ENCODE measurements at places on chromosomes 1 and 21.

DNA sequence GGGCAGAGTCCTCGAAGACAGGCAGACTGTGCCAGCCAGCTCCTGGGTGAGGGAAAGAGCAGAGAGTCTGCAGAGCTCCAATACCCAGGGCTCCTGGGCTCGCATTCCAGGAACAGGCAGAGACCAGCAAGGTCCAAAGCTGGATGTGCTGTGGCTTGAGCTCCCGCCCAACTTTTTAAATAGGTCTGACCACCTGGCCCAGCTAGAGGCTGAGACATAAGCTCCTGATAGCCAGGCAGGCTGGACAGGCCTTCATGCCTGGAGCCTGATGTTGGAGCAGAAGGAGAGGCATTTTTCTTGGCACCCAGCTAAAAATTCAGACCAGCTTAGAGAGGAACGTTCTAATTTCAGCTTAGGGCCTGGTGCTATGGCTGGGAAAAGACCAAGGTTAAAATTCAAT is 178.4 kb upstream of the TMEM51 start:
- H3K4me3 ChIP-seq: no peak overlapping the region
- H3K4me1 ChIP-seq: peaks cover 4% of the 10 kb centered on the region
- H3K27me3 ChIP-seq: no peaks in the 10 kb centered on the region
- no peak overlapping the region for H3K27ac ChIP-seq

GRCh38 chr1:110211496-110212168 is 1.5 kb downstream of the KCNC4 start:
- H3K36me3 ChIP-seq: peaks cover 14% of the 10 kb centered on the region
- peaks cover 15% of the 10 kb centered on the region for H3K27me3 ChIP-seq
- peak overlapping the region; percentile 58 for H3K27ac ChIP-seq
- no peak for DNase-seq

- no peaks in the 10 kb centered on the region for H3K4me1 ChIP-seq
- H3K4me3 ChIP-seq: no peak overlapping the region
- no peak overlapping the region for H3K27ac ChIP-seq
- H3K36me3 ChIP-seq: no peaks in the 10 kb centered on the region
- no peaks in the 10 kb centered on the region for H3K27me3 ChIP-seq
Observed at GRCh38 chr1:179146476-179146875, 64.6 kb downstream of the TOR3A start.

GRCh38 chr1:112934577-112934976 is 21.4 kb downstream of the SLC16A1 start:
- no peak overlapping the region for H3K27ac ChIP-seq
- H3K36me3 ChIP-seq: no peaks in the 10 kb centered on the region
- DNase-seq: no peak
- no peaks in the 10 kb centered on the region for H3K27me3 ChIP-seq
- H3K4me1 ChIP-seq: no peaks in the 10 kb centered on the region

DNA sequence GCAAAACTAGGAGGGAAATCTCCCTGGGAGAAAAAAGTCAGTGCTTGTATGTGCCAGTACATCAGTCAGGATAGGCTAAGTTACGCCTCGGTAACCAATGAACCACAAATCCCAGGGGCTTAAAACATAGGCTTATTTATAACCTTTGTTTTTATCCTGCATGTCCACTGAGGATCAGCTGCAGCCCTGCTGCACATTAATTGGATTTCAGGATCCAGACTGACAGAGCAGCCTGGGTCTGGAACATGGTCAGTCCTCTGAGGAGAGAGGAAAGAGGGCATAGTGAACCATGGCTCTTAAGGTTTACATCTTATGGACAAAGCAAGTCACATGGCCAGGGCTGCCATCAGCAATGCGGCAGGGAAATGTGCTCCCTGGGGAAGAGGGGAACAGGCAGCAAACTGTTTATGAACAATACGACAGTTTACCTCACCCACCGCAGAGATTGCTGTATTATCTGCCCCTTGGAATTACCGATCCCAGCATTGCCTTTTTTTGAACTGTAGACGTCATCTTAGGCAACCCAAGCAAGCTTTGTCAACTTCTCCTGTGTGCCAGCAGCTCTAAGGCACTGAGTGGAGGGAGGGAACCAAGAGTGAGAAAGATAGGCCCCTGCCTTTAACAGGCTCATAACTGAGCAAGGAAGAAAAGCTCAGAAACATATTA is 9.1 kb upstream of the SPRR4 start:
- H3K27me3 ChIP-seq: no peaks in the 10 kb centered on the region
- H3K27ac ChIP-seq: no peak overlapping the region
- H3K4me3 ChIP-seq: no peak overlapping the region
- DNase-seq: no peak

DNA sequence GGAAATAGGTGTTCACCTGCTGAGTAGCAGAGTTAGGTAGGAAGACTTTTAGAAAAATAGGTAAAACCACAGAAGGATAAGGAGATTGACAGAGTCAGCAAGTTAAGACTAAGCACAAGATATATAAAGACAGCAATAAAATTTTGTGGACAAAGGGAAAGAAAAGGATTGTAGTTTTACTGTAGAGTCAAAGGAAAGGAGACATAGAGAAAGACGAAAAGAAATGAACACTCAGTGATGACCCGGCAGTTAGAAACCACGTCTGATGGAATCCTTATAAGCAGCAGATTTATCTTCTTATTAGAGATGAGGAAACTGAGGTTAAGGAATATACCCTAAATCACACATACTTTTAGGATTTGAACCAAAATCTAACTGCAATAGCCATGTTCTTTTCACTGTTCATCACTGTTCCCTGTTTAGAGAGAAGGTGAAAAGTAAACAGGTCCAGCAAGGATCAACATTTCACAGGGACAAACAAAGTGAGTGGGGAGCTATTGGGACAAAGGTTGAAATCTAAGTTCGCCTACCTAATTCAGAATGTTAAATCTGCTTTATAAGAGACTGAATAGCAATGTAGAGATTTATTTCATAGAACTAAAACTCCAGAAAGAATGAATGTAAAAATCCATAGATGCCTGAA is 6.8 kb downstream of the FRRS1 start:
- DNase-seq: no peak
- H3K4me3 ChIP-seq: no peak overlapping the region
- H3K36me3 ChIP-seq: no peaks in the 10 kb centered on the region
- H3K27ac ChIP-seq: no peak overlapping the region
- no peaks in the 10 kb centered on the region for H3K4me1 ChIP-seq
- no peaks in the 10 kb centered on the region for H3K27me3 ChIP-seq

DNA sequence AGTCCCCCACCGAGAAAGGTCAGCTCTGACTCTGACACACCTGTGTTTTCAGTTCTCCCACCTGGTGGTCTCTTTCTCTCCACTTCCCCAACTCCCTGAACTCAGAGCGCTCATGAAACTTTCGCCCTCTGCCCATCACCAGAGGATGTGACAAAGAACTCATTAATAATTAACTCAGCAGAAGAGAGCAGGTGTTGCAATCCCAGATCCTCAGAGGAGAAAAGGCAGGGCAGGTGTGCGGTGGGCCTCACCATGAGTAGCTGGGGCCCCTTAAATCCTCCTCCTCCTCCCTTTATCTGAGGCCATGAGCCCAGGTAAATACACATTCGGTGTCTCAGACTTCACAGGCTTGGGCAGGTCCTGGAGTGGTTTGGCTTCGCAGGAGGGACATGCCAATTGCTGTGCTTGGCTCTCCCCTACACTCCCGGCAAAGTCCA is 1.7 kb upstream of the LAMB3 start:
- H3K27ac ChIP-seq: no peak overlapping the region
- H3K36me3 ChIP-seq: no peaks in the 10 kb centered on the region
- no peaks in the 10 kb centered on the region for H3K27me3 ChIP-seq
- DNase-seq: no peak
- peaks cover 14% of the 10 kb centered on the region for H3K4me1 ChIP-seq

GRCh38 chr21:35508139-35508888 is 459.2 kb upstream of the RUNX1 start:
- H3K27me3 ChIP-seq: no peaks in the 10 kb centered on the region
- H3K4me1 ChIP-seq: peaks cover 7% of the 10 kb centered on the region
- H3K27ac ChIP-seq: no peak overlapping the region
- no peaks in the 10 kb centered on the region for H3K36me3 ChIP-seq
- DNase-seq: peak; percentile 85

DNA sequence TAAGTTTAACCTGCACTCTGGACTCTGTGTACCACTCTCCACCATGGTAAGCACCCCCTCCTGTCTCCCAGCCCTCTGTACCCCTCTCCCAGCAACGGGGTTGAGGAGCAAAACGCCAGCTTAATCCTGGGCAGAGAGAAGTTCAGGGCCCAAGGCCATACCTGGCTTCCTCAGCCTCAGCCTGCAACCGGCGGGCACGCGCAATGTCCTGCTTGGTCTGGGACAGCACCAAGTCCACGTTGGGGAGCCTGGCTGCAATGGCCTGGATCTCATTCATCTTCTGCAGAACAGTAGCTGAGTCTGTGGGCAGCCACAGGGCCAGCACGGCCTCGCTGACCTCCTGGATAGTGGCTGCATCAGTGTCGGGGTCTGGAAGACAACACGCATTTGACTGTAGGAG is 33.9 kb downstream of the LAMB3 start:
- no peak overlapping the region for H3K4me3 ChIP-seq
- no peak for DNase-seq
- peaks cover 29% of the 10 kb centered on the region for H3K4me1 ChIP-seq
- H3K27ac ChIP-seq: no peak overlapping the region

GRCh38 chr1:42259739-42260064 is 75.3 kb downstream of the FOXJ3 start:
- H3K4me1 ChIP-seq: no peaks in the 10 kb centered on the region
- no peaks in the 10 kb centered on the region for H3K27me3 ChIP-seq
- DNase-seq: no peak
- no peaks in the 10 kb centered on the region for H3K36me3 ChIP-seq
- no peak overlapping the region for H3K27ac ChIP-seq

DNA sequence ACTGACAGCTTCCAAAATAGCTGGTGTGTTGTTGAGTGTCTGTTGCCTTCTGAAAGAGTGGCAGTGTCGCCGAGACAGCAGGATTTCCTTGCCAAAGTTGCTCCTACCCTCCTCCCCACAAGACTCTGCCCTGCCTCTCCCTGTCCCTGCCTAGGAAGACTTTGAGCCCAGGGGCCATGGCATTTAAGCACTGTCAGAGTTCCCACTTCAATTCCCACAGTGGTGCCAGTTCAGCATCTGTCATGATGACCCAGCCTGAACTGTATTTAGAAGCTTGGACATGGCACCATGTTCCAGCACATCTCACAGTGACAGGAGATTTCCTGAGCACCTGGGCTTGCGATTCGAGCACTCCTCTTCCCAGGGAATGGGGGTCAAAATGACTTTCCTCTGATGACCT is 43.6 kb downstream of the TBX15 start:
- no peak for DNase-seq
- no peaks in the 10 kb centered on the region for H3K4me1 ChIP-seq
- H3K36me3 ChIP-seq: no peaks in the 10 kb centered on the region
- no peaks in the 10 kb centered on the region for H3K27me3 ChIP-seq
- H3K4me3 ChIP-seq: no peak overlapping the region
- H3K27ac ChIP-seq: no peak overlapping the region

- peaks cover 14% of the 10 kb centered on the region for H3K36me3 ChIP-seq
- no peaks in the 10 kb centered on the region for H3K4me1 ChIP-seq
- H3K27me3 ChIP-seq: no peaks in the 10 kb centered on the region
- DNase-seq: no peak
- no peak overlapping the region for H3K27ac ChIP-seq
Observed at GRCh38 chr1:172601046-172601630, 57.8 kb upstream of the FASLG start.

- H3K4me3 ChIP-seq: no peak overlapping the region
- H3K27me3 ChIP-seq: peaks cover 26% of the 10 kb centered on the region
- no peak for DNase-seq
- H3K27ac ChIP-seq: no peak overlapping the region
- H3K36me3 ChIP-seq: no peaks in the 10 kb centered on the region
Observed at GRCh38 chr1:39640861-39641260, 1.4 kb upstream of the HEYL start.

GRCh38 chr1:211587123-211587522 is 8.2 kb upstream of the SLC30A1 start:
- H3K4me3 ChIP-seq: no peak overlapping the region
- DNase-seq: no peak

GRCh38 chr1:89815611-89816010 is 5.2 kb upstream of the LRRC8D start:
- no peaks in the 10 kb centered on the region for H3K36me3 ChIP-seq
- DNase-seq: no peak
- no peak overlapping the region for H3K4me3 ChIP-seq
- peaks cover 6% of the 10 kb centered on the region for H3K4me1 ChIP-seq

- no peak for DNase-seq
- no peak overlapping the region for H3K27ac ChIP-seq
- peaks cover 40% of the 10 kb centered on the region for H3K36me3 ChIP-seq
- peak overlapping the region; percentile 41 for H3K4me3 ChIP-seq
- H3K27me3 ChIP-seq: no peaks in the 10 kb centered on the region
Observed at GRCh38 chr1:3625151-3625907, 514 bp downstream of the TPRG1L start.

DNA sequence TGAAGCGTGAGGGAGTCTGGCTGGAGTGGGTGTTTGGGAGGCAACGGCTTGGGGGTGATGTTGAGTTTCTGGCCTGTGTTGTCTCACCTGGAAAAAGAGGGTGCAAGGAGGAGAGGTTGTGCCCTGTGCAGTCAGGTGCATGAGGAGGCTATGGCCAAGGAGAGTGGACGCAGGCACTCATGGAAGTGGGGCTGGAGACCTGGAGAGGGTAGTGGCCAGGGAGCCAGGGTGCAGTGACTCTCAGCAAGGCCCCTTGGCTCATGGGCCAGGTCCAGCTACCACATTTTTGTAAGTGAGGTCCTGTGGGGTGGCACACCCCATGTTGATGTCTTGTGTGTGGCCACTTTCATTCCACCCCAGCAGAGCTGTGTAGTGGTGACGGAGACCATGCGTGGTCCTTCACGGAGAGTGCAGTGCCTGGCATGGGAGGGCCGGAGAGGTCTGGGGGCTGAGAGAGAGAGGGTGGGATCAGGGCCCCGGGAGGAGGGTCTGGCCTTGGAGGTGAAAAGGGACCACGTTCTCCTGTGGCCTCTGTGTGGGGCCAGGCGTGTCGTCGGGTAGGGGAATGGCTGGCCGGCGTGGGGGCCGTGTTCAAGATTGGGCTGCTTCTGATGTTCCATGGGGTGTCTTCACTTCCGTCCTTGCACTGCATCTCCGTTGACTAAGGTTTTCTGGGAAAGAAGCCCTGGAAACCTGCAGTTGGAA is 6.1 kb downstream of the SNAP47 start:
- peaks cover 12% of the 10 kb centered on the region for H3K4me1 ChIP-seq
- H3K4me3 ChIP-seq: no peak overlapping the region
- no peaks in the 10 kb centered on the region for H3K27me3 ChIP-seq
- peaks cover 46% of the 10 kb centered on the region for H3K36me3 ChIP-seq
- no peak overlapping the region for H3K27ac ChIP-seq

GRCh38 chr1:214640431-214641213 is 37.6 kb downstream of the CENPF start:
- no peaks in the 10 kb centered on the region for H3K4me1 ChIP-seq
- no peaks in the 10 kb centered on the region for H3K36me3 ChIP-seq
- no peak for DNase-seq
- no peak overlapping the region for H3K4me3 ChIP-seq

Measured in spinal cord (tissue), 10 donors.